ENCODE measurements at places on chromosomes 2 and 18.

- no peak for DNase-seq
Measured at GRCh38 chr2:188573453-188573852, 281.8 kb downstream of the GULP1 start.

- DNase-seq: no peak
Measured at GRCh38 chr2:195413944-195414343, 243.1 kb upstream of the SLC39A10 start.

DNA sequence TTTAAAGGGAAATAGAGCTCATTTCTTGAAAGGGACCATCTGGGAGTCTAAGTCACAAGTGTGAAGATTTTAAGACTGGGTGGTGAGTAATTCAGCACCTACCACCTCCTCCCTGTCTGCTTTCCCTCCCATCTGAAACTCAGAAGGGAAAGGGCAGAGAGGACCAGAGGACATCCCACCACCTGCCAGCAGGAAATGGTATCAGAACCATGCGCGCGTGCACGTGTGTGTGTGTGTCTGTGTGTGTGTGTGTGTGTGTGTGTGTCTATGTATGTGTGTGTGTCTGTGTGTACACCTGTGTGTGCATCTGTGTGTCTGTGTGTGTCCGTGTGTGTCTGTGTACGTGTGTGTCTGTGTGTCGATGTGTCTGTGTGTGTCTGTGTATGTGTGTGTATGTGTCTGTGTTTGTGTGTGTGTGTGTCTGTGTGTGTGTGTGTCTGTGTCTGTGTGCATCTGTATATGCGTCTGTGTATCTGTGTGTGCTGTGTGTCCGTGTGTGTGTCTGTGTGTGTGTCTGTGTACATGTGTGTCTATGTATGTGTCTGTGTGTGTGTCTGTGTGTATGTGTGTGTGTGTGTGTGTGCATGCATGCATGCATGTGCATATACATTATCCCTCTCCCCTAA lies 76.8 kb downstream of the ZFP36L2 start:
- DNase-seq: no peak

DNA sequence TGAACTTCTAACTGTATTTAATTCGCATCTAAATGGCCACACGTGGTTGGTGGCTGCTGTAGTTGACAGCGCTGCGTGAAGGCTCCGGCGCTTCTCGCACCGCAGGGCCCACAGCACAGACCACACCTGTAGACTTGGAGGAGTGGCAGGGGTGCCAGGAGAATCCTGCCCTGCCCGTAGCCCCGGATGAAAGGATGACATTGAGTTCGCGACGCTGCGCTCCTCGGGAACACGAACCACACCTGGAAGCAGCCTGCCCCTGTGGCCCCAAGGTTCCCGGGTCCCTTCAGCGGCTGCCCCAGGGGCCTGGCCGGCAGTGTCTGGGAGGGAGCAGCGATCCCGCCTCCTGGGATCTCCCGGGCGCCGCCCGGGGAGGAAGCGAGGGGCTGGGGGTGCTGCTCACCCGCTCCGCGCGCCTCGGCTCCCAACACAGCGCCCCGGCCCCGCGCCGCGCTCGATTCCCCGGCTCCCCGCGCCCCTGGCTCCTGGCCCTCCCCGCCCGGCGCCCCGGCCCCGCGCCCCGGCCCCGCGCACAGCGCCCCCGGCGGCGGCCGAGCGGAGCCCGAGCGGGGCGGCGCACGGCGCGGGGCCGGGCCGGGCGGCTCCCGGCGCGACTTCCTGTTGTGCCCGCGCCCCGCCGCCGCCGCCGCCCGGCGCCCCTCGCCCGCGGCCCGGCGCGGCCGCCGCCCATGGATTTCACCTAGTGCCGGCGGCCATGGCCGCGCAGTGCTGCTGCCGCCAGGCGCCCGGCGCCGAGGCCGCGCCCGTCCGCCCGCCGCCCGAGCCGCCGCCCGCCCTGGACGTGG lies at the start of gene RNPEPL1:
Gene RNPEPL1 (plus strand): TSS at position 613 of the 806 bp plus-strand sequence. CDS start 103 bp downstream, at position 716.
- DNase-seq: no peak

DNA sequence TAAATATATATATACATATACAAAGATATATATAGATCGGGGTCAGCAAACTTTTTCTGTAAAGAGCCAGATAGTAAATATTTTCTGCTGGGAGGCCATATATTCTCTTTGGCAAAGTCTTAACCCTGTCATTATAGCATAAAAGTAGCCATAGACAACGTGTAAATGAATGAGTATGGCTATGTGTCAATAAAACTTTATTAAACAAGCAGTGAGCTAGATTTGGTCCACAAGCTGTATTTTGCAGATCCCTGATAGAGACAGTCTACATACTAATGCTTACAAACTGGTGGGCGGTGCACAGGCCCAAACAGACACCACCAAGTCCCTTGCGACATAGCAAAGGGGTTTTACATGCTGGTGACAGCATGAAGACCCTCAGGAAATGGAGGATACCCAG lies 30.3 kb downstream of the SLC14A2 start:
- DNase-seq: no peak

Measured in left renal pelvis (tissue), 4 donors.